ENCODE measurements at places on chromosomes 1 and 21.

DNA sequence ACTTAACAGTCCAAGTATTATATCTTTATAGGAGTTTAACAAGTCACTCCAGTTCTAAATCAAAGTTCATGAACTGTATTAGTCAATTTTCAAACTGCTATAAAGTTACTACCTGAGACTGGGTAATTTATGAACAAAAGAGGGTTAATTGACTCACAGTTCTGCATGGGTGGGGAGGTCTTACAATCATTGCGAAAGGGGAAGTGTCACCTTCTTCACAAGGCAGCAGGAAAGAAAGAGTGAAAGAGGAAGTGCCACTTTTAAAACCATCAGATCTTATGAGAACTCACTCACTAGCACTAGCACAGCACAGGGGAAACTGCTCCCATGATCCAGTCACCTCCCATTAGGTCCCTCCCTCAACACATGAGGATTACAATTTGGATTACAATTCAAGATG, 70.0 kb downstream of the CLCA4 start:
- no peak for DNase-seq

DNA sequence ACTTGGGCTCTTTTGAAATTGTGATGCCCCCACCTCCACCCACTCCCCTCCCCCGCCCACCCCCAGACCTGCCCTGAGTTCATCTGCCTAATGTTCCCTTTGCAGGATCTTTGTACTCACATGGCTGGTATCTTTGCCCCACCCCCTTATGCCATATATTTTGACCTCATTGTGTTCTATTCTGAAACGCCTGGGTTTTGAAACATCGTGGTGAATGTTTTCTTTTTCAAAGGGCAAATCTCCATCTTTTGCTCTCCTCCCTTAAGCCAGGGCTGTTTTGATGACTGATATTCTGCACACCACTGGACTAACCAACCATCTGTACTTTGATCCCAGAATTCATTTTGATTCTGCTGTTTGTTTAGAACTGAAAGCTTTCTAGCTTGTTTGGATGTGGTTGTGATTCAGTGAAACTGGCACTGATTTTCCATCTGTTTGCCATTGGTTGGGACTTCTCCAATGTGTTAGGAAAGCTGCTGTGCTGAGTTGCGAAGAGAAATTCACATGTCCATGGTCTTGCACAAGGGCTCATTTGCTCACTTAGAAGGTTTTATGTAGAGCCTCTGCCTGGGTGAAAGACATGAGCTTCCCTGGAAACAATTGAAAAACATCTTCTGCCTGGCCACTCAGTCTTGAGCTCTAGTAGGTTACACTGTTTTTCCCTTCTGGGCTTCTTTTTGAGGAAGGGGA, 16.5 kb downstream of the SMAP2 start:
- no peak for DNase-seq

GRCh38 chr1:15035236-15035635, 118.3 kb upstream of the TMEM51 start:
- no peak for DNase-seq

- no peak for DNase-seq
Observed at GRCh38 chr1:87091425-87091824, 177.0 kb downstream of the HS2ST1 start.

GRCh38 chr1:36656271-36656670, 173.6 kb upstream of the CSF3R start:
- DNase-seq = no peak

DNA sequence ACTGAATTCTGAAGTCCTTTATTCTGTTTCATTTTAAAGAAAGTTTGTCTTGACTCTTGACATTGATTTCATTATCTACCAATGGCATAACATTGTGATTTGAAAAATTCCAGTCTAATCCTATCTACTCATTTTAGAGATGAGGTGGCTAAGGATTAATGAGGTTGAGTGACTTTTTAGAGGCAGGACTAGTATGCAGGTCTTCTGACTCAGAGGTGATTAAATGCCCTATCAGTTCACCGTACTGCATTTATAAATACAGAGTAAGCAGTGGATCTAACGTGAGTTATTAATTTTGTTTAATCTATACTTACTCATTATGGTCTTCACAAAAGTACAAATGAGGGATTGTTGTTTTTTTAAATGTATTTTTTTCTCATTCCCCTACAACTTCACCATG, 277.6 kb downstream of the PTBP2 start:
- DNase-seq = no peak

DNA sequence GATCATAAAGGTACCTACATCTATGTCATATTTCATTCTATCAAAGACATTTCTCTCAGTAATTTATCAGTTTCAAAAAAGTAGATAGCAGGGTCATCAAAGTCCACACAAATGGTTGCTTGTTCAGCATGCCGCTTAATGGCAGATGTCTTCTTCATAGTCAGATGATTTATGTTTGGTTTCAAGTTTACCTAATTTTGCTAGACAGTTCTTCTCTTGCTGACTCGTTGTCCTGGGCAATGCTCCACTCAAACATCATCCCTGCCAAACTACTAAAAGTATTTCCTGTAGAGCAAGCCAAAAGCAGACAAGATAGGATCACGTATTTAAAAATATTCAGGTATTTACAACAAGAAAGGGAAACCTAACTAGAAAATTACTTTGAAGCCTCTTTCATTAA, 13.6 kb downstream of the NUP210L start:
- no peak for DNase-seq

- DNase-seq = no peak
Observed at GRCh38 chr1:210726621-210727020, 397.9 kb downstream of the HHAT start.

GRCh38 chr1:218363141-218363540, 18.0 kb downstream of the TGFB2 start:
- no peak for DNase-seq

- peak; percentile 18 for DNase-seq
Observed at GRCh38 chr1:228156941-228157728, 7.4 kb downstream of the GJC2 start.

DNA sequence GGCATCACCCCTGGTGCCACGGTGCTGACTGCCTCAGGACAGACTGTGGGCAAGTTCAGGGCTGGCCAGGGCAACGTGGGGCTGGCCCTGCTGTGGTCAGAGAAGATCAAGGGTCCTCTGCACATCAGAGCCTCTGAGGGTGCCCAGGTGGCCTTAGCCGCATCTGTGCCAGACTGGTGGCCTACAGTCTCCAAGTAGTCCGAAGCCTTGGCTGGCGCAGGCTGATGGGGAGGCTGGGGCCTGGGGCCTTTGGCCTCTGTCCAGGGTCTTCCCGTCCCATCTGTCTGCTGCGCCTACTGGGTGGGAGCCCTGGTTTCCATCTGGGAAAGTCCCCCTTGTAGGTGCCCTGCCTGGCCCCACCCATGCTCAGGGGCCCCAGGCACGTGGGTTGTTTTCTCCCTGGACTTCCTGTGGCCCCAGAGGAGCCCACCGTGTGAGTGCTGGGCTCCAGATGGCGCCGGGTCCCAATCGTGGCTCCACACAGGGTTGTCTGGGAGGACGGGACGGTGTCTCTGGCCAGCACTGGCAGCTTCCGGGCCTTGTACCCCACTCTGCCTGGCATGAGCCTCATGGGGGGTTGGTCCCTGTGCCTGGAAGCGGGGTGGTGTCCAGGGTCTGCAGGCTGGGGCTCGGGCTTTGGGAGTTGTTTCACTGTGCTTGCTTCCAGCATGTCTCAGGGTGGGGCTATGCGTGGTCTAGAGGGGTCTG, 9.9 kb downstream of the IBA57 start:
- no peak for DNase-seq

DNA sequence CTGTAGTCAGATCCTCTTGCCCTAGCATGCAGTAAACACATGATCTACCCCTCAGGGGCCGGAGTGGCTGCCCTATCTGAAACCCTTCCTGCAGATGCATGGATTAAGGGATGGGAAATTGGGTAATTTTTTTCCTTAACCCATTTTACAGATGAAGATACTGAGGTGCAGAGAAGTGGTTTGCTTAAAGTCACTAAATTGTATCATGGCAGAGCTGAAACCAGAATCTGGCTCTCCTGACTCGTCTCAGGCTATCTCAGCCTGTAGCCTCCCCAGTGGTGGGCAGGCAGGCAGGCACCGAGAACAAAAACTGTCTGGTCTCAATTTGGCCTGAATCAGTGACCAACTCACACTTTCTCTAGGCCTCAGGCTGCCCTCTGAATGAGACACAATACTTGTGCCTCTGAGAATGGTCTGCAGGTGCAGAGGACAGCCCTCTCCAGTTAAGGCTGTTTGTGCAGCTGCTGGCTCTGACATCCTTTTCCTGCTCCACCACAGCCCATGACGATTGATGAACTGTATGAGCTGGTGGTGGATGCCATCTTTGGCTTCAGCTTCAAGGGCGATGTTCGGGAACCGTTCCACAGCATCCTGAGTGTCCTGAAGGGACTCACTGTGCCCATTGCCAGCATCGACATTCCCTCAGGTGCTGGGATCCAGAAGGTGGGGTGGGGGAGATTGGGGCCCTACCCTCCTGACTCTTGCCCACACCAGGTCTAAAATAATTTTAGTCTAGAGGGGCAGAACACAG, 1.5 kb downstream of the NAXE start:
- DNase-seq = no peak

DNA sequence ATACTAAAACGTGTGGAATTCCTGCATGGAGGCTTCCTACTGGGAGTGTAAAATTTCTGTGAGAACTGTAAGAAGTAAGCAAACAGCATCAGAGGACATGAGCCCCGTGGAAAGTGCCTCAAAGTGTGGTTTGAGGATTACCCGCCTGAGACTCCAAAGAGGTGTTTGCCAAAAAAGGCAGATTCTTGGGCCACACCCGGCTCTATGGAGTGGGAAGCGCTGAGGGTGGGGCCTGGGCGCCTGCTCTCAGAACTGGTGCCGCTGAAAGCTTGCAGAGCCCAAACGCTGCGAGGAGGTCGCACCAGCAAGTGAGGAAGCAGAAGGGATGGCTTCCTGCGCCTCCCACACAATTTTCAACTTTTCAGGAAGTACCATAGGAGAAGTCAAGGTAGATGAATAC, 43.0 kb upstream of the PSEN2 start:
- peak; percentile 41 for DNase-seq

- no peak for DNase-seq
Observed at GRCh38 chr21:44840771-44841170, 22.9 kb upstream of the SUMO3 start.

GRCh38 chr1:93669369-93669768, 12.3 kb downstream of the BCAR3 start:
- no peak for DNase-seq

- DNase-seq = no peak
Observed at GRCh38 chr1:41689558-41689981, 205.1 kb upstream of the EDN2 start.

GRCh38 chr1:105686874-105687690, 1369.4 kb upstream of the PRMT6 start:
- no peak for DNase-seq

- DNase-seq = no peak
Observed at GRCh38 chr21:36799869-36800268, 101.0 kb downstream of the SIM2 start.

- DNase-seq = no peak
Observed at GRCh38 chr1:49229555-49229954, 452.9 kb upstream of the BEND5 start.

- no peak for DNase-seq
Observed at GRCh38 chr21:41490330-41490729, 17.6 kb downstream of the TMPRSS2 start.

- no peak for DNase-seq
Observed at GRCh38 chr1:210089855-210090254, 142.7 kb upstream of the SERTAD4 start.

GRCh38 chr1:111842411-111842810, 86.7 kb downstream of the DDX20 start:
- no peak for DNase-seq

DNA sequence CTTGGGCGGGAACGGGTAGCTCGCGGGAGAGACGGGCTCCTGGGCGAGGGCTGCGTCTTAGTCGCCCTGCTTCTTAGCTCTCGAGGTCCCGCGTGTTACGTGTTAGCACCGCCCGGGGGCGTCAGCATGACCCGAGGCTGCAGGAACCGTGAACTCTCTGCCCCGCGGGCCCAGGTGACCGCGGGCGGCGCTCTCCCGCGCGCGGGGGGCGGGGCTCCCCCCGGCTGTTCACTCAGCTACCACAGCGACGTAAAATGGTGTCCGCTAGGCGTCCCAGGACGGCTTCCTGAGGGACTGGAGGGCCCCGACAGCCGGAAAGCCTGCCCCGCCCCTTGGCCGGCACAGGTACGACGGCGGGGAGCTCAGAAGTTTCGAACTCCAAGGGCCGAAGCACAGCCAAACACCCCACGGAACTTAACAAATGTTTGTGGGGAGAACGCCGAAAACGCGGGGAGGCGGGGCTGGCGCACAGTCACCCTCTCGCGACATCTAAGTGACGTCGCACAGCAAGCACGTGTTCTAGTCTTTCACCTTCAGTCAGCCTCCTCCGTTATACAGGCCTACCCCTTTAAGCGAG, 780 bp upstream of the RBM15 start:
- DNase-seq = peak; percentile 99

GRCh38 chr1:115669002-115669673, 27.4 kb downstream of the VANGL1 start:
- DNase-seq = no peak

DNA sequence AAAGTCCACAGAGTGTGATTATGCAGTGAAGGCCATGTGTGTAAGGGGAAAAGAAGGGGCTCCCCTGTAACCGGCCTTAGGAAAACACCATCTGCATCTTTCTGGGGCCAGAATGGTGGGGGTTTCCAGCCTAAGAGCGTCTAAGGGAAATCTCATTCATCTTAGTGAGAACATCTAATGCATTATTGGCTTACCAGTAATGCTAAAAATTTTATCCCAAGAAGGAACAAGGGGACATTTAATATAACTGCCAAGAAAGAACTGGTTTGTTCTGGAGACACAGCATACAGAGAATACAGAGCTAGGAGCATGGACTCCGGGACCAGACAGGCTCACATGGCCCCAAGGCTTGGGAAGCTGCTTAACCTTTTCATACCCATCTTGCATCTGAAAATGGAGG, 58.3 kb upstream of the DSCAM start:
- DNase-seq = no peak

- no peak for DNase-seq
Observed at GRCh38 chr1:208113011-208113410, 131.2 kb downstream of the PLXNA2 start.

- DNase-seq = no peak
Observed at GRCh38 chr1:189434461-189434860, 1043.2 kb downstream of the BRINP3 start.

- no peak for DNase-seq
Observed at GRCh38 chr1:114428083-114428754, 82.8 kb downstream of the TRIM33 start.

All from stimulated activated naive CD4-positive, alpha-beta T cell (primary cell).